ENCODE measurements at places on chromosomes 13 and 19.

DNA sequence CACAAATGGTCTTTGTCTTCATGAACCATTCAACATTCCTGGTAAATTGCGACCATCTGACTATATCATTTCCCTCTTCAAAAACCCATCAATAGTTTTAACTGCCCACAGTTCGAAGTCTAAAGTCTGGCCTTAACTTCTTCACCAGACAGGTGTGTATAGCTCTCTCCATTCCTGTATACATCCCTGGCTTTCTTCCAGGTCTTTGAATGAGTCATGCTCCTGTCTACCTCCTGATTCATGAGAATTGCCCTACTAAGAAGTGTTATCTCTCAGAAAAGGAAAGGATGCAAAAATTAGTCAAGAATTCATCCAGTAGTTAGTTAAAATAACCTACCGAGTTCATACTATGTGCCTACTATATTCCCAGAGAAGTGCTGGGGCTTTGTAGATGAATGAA, 225.0 kb downstream of the TBC1D4 start:
- DNase-seq = no peak

- peak; percentile 87 for DNase-seq
Observed at GRCh38 chr13:40152145-40152544, 496.7 kb downstream of the COG6 start.

DNA sequence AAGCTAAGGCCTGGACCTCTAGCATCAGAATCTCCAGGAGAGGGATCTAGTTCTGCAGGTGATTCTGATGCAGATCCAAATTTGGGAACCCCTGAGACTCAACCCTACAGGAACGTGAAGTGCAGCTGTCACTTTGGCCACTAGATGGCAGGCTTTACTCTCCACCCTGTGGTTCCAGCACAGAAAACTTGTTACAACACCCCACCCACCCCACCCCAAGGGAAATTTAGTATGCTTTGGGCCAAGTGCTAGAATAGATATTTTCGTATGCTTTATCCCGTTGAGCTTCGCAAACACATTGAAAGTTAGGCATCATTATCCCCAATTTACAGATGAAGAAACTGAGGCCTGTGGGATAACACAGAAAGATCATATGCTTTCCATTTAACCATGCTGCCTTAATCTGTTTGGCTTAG, 232.0 kb downstream of the B3GLCT start:
- peak; percentile 39 for DNase-seq

- no peak for DNase-seq
Observed at GRCh38 chr19:29667901-29668341, 2.7 kb downstream of the PLEKHF1 start.

DNA sequence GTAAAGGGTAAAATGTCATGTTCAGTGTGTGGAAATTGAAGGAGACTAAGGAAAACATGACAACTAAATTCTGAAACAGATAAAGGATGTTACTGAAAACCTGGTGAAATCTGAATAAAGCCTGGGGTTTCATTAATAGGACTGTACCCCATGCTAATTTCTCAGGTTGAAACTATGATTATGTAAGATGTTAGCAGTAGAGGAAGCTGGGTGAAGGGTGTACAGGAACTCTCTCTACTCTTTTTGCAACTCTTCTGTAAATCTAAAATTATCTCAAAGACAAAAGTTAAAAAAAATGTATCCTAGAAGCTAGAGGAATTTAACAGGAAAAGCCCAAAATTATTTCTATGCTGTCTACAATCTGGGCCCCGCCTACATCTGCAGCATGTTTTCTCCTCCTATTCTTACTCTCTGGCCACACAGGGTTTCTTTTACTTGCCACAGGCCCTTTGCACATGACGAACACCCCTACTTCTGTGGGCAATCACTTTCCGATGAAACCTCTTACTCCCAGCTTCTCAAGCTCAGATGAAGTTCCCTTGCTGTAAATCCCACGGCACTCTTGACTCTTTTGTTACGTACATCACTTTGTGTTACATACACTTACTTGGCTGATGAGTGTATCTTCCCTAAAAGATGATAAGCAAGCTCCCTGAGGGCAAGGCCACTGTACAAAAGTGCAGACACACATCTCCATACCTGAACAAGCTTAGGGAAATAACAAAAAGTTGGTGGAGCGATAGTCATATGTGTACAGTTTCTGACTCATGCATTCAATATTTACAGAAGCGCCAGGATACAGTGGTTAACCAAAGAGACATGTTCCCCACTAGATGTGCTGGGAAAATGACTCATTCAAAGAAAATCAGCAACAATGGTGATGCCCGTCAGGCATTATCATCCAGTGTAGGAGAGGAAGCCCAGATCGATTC, 32.6 kb downstream of the RUBCNL start:
- DNase-seq = peak; percentile 95

GRCh38 chr13:109673477-109673876, 112.9 kb downstream of the IRS2 start:
- peak; percentile 6 for DNase-seq

DNA sequence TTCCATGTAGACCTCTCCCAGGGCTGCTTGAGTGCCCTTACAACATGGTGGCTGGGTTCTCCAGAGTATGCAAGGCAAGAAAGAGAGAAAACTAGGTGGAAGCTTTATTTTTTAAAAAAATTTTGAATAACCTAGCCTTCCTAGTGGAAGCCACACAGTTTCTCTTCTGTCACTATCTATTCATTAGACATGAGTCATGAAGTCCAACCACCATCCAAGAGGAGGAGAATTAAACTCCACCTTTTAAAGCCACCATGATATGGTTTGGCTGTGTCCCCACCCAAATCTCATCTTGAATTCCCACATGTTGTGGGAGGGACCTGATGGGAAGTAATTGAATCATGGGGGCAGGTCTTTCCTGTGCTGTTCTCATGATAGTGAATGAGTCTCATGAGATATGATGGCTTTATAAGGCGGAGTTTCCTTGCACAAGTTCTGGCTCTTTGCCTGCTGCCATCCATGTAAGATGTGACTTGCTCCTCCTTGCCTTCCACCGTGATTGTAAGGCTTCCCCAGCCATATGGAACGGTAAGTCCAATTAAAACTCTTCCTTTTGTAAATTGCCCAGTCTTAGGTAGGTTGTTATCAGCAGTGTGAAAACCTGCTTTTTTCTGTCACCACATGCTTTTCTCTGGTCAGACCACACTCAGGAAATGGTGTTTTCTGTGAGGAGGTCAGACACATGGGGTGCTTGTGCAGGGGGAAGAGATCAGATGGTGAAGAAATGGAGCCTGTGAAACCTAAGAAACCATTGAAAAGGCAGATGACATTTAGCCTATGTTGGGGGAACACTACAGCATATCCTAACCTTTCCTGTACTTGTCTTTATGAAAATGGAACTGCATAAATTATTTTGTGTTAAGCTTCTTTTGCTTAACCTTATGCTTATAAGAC, 57.7 kb downstream of the ANKRD10 start:
- no peak for DNase-seq

- DNase-seq = no peak
Observed at GRCh38 chr13:50366488-50367174, 351.4 kb downstream of the KCNRG start.

DNA sequence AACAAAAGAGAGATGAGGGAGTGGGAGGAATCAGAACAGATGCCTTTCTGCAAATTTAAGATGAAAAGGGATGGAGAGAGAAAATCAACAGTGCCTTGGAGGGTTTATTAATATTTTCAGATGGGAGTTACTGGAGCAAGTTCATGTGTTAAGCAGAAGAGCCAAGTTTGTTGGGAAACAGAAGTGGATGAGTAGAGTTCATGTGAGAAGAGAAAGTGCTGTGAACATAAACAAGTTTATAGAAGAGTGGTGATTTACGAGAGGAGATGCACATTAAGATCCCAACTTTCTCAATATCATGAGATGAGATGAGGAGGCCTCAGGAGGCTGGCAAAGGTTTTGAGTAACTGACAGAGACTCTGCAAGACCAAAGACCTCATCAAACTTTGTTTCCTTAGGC, 274.1 kb upstream of the HTR2A start:
- DNase-seq = no peak

GRCh38 chr13:42011601-42012350, 36.7 kb upstream of the DGKH start:
- no peak for DNase-seq

- DNase-seq = no peak
Observed at GRCh38 chr13:109569958-109570711, 216.2 kb downstream of the IRS2 start.

DNA sequence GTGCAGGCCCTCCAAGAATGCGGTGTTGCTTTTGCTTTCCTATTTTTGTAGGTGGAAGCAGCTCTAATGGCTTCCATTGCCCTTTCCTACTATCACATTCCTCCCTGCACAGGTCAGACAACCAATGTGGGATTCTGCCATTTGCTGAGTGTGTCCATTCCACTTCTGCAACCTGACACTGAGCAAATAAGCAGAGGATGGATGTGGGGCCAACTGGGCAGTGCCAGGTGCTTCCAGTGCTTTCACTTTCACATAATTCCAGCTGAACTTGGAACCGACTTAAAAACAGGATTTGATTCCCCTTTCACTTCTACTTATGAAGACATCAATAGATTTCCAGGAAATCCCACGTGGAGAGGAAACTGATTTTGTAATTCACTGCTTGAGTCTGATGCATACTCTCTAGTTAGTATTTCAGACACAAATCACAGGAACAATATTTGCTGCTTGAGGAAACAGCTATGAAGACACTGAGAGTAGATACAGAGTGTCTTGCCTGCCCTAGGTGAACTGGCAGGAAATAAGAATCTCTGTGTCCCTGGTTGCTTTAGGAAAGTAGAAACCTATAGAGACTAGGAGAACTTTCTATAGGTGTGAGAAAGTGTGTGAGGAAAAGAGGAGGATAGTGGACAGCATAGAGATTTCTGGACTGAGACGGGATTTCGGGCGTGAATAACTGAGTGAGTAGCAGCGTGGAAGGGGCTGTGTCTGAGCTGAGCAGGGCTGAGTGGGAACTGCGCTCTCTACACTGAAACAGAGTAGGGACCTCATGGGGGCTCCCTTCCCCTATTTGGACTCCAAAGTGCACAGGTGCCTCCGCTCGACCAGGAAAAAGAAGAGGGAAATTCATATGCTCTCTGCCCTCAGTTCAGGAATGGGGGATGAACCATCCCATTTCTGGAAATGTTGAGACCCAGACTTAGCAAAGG, 22.5 kb downstream of the LGALS16 start:
- DNase-seq = no peak

GRCh38 chr19:42275103-42275502, 6.1 kb downstream of the CIC start:
- DNase-seq = no peak

- DNase-seq = peak; percentile 64
Observed at GRCh38 chr13:31846182-31846938, 107.0 kb downstream of the RXFP2 start.

GRCh38 chr13:100523981-100524386, 64.6 kb downstream of the GGACT start:
- no peak for DNase-seq

- no peak for DNase-seq
Observed at GRCh38 chr19:7751157-7751783, 3.9 kb upstream of the CD209 start.

DNA sequence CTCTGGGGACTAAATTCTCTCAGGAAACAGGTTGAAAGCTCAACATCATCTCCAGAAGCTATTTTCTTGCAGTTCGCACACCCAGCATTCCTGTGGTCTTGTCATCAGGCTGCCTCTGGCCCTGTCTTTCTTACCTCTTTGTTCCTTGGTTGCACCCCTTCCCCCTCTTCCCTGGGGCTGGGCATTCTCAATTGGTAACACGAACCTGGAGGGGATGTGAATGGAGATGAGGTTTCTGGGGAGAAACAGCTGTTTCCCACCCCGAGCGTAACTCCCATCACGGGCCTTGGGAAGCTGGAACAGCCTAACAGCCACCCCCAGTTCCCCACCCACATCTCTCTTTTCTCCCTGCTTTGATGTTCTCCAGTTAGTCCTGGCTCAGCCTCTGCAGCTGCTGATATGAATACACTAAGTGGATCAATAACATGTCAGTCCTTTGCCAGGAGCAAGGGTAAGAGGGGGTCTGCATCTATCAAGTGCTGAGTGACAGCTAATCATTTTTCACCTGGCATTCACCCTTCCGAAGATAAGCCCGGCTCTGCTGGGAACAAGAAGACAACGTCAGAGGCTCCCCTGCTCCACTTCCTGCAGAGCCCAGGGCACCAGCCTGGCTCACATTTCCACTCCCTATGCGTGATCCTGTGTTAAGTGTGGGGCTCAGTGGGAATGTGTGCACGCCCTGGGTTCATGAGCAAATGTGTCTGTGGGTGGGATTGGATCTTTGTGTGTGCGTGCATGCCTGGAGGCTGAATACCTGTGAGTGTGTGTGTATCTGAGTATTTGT, 74.0 kb upstream of the KCTD15 start:
- DNase-seq = no peak

- DNase-seq = no peak
Observed at GRCh38 chr13:87057807-87058520, 613.2 kb upstream of the SLITRK5 start.

DNA sequence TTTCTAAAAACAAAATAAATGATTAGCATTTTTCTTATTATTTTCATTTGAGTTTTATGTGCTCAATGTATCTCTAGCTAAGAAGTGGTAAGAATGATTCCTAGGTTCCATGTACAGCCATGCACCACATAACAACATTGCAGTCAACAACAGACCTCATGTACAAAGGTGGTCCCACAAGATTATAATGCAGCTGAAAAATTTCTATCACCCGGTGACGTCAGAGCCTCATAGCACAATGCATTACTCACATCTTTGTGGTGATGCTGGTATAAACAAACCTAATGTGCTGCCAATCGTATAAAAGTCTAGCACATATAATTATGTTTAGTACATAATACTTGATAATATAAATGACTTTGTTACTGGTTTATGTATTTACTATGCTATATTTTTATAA, 120.5 kb downstream of the SLC7A1 start:
- peak; percentile 94 for DNase-seq

DNA sequence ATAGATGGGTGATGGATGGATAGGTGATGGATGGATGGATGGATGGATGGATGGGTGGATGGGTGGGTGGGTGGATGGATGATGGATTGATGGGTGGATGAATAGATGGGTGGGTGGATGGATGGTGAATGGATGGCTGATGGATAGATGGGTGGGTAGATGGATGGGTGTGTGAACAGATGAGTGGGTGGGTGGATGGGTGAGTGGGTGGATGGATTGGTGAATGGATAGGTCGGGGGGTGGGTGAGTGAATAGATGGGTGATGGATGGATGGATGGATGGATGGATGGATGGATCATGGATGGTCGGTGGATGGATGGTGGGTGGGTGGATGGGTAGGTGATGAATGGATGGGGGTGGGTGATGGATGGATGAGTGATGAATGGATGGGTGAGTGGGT, 3.5 kb downstream of the SMIM24 start:
- no peak for DNase-seq

GRCh38 chr13:93547886-93548285, 321.3 kb downstream of the GPC6 start:
- DNase-seq = no peak

DNA sequence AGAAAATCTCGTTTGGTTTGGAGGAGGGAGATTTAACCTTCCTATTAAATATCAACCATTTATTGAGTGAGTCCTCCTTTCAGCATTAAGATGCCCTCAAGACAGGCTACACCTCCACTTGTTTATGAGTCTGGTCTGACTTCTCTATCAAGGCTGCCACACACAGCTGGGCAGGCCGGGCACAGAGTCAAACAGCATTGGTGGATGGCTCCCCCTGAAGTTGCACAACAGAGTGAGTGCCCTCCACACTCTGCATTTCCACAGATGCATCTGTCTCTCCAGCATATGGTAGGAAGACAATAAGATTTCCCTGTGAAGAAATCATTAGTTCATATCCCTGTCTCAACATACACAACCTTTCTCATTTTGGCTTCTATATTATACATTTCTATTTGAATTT, 31.4 kb downstream of the PHF11 start:
- no peak for DNase-seq

GRCh38 chr13:114063545-114064449, 68.6 kb downstream of the RASA3 start:
- no peak for DNase-seq

- DNase-seq = no peak
Observed at GRCh38 chr19:52140032-52140710, 433 bp upstream of the ZNF616 start.
